ENCODE measurements at places on chromosomes 2 and 18.

DNA sequence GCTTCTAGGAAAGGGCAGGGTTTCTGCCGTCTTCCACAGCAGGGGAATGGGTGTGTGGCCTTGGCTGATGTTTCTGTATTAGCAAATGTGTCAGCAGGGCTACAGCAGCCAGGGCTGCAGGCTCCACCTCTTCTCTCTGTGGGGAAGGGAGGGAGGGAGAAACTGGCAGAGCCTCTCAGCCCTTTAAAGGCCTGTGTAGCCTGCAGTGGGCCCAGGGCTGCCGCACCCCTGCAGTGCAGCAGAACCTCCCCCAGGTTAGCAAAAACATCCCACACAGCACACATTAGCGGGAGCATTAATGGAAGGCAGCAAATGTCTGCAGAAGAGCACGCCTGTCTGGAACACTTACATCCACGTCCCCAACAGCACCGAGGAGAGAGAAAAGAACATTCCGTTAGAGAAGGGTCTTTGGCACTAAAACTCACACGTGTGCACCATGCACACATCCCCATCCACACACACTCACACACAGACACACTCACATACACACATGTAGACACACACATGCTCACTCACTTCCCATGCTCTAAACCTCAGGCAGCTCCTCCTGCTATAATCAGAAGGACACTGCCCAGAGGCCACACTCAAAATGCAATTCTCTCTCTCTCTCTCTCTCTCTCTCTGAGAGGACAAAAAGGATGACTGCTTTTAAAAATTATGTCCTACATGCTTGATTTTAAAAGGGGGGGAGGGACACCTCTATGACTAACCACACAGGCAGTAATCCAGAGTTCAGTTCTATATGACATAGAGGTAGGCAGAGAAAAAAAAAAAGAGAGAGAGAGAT is 24.1 kb downstream of the MRPL35 start:
- DNase-seq: no peak

DNA sequence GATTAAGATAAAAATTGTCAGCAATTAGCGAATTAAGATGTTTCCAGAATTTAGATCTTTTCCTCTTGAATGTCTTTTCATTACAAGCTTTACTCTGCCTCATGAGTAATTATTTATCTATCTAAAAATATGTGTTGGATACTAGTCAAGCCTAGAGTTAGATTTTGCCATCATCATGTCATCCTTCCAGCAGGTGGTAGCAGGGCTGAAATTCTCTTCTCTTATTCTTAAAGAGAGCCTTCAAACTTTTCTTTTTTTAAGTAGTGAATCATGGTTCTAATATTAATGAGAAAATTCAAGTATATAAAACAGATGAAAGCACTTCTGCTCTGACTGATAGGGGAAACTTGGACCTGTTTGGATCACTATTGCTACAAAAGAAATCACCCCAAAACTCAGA is 240.7 kb upstream of the EPAS1 start:
- DNase-seq: no peak

DNA sequence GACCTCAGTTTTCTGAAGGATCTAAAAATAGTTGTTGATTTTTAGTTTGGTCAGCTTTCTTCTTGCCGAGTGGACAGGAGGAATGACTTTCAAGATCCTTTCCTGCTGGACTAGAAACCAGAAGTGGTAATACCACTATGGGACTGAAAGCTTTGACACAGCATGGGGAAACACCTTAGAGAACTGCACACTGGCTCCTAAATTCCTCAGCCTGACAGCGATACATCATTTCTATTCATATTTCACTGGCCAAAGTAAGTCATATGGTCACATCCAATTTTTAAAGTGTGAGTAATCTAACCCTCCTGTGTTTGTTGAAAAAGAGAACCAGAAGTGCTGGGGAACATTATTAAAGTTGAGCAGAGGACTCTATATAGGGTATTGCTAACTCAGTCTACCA is 244.7 kb upstream of the MMADHC start:
- no peak for DNase-seq

DNA sequence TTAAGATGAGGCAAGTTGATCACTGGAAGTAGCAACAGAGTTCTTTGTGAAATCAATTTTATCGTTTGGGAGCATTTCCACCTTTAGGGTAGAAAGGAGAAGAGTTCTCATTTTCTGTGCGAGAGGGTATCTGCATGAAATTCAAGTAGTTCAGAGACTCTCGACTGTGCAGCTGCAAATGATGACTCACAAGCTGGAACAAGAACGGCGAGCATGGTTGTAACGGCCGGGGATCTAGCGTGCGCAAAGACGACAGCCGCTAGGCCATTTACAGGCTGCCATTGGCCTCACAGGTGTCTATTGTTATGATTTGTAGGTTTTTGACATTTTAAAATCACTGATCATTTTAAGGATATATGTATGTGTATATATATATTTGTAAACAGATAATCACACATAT is 5.2 kb downstream of the KLHL29 start:
- no peak for DNase-seq

DNA sequence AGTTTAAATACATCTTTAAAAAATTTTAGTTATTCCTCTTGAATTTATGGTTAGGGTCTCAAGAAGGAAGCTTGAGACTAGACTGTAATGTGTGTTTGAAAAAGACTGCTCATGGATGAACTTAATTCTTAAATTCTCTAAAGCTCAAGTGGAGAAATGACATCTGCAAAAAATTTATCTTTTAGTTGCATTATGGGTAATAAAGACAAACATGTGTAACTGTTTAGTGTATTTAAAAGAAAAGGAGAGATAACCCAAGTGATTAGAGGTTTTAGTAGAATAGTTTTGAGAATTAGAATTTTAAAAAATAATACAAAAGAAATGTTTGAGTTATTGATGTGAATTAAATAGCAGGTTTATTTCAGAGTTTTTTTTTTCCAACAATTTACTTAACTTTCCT is 36.7 kb downstream of the GALNT1 start:
- no peak for DNase-seq

DNA sequence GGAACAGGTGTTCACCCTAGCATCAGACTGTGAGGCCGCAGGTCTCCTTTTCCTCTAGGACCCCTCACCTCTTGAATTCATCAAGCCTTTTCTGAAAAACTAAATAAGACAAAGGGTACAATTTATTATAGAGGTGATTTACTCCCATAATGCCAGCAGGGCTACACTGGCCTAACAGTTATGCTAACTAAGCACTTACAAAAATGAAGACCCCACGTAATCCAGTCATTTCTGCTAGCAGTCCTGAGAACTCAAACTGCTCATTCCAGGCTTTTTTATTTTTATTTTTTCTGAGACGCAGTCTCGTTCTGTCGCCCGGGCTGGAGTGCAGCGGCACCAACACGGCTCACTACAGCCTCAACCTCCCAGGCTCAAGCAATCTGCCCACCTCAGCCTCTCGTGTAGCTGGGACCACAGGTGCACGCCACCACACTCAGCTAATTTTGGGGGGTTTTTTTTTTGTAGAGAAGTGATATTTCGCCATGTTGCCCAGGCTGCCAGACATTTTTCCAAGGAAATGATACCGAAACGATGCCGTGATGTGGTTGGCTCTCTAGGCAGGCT is 14.2 kb downstream of the CAPG start:
- no peak for DNase-seq

DNA sequence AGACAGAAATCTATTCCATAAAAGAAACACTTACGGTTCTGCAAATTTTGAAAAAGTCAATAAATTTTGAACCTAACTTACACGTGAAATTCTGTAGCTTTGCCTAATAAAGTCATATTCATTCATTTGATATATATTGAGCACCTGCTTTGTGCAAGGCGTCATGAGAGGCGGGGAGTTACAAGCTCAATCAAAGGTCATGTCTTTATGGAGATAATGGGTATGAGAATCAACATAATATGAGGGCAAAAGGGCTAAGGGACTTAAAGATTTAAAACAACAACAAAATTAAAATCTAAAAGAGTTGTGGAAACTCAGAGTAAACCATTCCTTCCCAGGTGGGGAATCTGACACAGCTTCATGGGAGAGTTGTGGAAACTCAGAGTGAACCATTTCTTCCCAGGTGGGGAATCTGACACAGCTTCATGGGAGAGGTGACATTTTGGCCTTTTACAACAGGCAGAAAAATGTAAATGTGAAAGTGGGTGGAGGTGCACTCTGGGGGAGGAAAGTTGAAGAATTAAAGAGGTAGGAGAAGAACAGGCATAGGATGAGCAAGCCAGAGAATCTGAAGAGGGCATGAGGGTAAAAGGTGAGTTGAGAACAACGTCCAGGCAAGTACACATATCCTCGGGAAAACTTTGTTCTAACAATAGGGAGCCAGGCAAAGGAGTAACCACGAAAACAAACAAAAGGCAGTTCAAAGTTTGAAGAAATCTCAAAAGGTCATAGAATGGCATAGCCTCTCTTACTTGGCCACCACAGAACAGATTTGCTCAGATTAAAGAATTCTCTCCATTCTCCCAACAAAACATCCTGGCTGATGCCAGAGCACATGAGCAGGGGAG is 49.5 kb upstream of the CD226 start:
- DNase-seq: no peak

DNA sequence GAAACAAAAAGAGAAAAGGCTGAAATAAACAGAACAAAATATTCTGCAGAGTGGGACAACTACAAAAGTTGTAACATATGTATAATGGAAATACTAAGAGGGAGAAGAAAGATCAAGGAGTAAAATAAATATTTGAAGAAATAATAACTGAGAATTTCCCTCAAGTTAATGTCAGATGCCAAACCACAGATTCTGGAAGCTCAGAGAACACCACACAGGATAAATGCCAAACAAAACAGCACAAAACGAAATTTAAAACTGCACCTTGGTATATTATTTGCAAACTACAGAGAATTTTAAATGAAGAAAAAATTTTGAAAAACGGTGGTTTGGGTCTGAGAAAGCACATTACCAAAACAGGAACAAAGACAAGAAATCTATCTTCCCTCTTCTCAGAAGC is 1588.9 kb upstream of the TMEFF2 start:
- DNase-seq: no peak

GRCh38 chr2:208112969-208113368 is 11.4 kb downstream of the CRYGD start:
- no peak for DNase-seq

DNA sequence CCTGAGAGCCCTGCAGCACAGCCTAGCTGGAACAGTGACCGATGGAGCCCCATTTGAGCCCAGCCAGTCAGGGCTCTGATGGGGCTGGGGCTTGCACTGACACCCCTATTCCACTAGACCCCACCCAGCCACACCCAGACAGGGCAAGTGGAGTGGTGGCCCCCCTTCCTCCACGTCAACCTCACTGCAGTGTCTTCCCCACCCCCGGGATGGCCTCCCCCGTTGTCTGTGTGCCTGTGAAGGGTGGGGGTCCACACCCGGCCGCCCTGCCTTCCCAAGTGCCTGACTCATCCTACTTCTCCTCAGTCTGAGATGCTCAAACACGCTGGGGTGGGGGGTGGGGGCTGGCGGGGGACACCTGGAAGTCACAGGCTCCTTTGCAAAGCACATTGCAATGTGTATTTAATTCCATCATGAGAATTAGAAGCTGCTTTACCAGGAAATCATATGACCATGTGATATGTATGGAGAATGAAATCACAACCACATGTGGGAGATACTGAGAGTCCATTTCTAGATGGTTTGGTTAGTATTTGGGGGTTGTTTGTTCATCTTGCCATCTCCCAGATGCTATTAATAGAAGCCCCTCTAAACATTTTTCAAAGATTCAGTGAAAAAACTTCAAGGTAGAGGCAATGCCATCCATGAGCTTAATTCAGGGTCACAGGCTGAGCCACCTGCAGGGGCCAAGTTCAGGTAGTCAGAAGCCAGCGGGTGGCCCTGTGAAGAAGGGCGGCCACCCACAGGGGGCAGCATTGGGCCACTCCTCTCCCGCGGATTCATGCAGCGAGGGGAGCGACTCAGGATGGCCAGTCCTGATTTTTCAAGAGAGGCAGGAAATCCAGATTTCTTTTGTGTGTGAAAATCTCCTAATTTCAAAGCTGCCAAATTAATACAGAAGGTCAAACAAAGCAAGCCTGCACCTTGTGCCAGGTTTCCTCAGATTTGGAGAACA is 22.7 kb upstream of the GMPPA start:
- DNase-seq: peak; percentile 34

DNA sequence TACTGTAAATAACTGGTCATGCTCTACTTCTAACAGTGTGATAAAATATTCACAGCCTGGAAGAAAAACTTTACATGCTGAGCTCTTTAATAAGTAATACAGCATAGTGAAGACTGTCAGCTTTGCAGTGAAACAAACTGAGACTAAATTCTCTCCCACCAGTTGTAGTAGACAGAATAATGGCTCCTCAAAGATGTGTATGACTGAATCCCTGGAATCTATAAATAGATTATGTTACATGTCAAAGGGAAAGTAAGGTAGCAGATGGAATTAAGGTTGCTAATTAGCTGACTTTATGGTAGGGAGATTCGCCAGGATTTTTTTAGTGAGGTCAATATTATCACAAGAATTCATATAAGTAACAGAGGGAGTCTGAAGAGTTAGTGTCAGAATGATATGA is 609.5 kb upstream of the VRK2 start:
- DNase-seq: no peak

DNA sequence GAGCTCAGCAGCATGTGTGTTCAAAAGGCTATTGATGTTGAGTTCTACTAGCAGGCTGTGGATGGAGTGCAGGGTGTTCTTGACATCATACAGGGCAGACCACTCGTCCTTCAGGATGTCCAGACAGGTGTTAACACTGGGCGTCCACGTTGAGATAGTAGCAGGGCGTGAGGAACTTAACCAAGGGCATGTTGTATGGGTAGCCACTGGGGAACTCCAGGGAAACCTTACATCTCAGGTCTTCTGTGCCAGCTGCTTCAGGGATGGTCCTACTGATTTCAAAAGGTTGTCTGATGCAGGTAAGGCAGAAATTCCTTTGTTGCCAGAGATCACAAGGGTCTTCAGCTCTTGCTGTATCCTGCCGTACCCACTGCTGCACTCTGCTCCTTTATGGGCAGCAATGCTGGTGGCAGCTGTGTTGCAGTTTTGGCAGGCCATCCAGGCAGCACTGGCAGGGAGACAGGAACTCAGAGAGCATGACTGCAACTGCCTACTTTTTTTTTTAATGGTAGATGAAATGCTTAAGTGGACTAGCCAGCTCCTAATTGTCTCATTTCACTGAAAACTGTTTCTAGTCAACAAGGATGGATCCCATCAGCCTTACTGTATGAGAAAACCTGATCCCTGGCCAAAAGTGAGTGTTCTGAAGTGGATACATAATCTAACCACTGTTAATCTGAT is 32.4 kb upstream of the RBBP8 start:
- DNase-seq: no peak

DNA sequence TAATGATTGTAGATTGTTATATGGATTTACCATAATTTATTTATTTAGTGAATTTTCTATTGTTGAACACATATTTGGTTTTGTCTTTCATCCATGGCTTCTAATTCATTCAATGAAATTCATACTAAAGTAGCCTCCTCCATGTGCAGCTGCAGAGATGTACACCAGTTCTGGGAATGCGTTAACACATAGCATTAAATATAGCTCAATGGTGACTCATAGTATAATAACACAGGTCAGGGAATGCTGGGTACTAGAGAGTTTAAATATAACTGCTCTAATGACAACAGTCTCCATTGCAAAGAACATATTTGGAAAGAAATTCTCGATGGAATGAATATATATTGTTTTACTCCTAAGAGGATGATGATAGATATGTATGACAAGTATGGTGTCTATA is 1190.2 kb upstream of the NRXN1 start:
- DNase-seq: no peak
